ENCODE measurements at places on chromosomes 4 and X.

DNA sequence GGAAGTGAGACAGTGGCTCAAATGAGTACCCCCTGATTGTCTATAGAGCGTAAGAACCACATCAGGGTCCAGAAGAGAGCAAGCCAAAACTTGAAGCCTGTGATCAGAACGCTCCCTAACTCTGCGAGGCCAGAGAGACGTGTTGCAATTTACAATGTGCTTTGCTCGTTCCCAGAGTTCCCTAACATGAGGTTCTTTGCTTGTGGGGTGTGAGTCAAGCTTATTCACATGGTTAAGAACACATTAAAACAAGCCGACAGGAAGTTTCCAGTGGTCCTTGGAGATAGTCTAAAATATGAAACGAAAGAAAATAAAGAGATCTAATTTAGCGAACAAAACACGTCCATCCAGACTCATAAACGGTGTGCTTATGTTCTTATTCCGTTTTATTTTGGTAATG is 702.3 kb downstream of the TRIML1 start:
- no peak for DNase-seq

- DNase-seq, result no peak
Observed at GRCh38 chr4:143763587-143763986, 63.1 kb upstream of the FREM3 start.

- no peak for DNase-seq
Observed at GRCh38 chr4:182717788-182718583, 199.2 kb downstream of the DCTD start.

DNA sequence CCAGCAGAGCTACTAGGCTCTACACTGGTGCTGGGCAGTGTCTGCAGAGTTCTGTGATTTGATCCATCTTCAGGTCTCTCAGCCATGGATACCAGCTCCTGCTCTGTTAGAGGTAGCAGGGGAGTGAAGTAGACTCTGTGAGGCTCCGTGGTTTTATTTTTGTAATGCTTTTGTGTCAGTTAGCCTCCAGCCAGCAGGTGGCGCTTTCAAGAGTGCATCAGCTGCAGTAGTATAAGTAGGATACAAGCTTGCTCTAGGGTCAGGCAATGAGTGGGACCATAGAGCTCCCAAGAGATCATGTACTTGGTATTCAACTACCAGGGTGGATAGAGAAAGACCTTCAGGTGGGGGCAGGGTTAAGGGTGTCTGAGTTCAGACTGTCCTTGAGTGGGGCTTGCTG is 362.5 kb upstream of the TRAM1L1 start:
- DNase-seq, result no peak

DNA sequence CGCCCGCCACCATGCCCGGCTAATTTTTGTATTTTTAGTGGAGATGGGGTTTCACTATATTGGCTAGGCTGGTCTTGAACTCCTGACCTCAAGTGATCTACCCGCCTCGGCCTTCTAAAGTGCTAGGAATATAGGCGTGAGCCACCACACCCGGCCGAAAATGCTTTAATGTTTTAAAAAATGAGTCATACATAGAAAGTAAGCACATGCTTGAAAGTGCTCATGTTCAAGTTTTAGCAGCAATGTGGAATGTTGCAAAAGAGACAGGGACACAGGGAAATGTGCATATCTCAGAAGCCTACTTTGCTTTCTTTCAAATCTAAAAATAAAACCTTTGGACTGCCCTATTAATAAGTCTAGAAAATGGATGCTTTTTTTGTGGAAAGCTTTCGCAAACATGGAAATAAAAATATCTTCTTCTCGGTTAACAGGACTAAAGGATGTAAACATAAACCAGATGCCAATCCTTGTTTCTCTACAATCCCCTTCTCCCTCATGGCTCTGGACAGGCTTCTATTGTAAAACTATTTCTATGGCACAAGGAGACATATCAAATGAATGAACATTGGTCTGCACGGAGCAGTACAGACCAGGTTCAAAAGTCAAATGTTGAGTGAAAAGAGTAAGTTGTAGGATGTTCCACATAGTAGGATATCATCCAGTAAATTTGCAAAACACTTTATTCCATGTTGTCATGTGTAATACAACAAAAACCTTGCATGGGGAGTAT is 15.0 kb downstream of the MECP2 start:
- DNase-seq, result no peak

DNA sequence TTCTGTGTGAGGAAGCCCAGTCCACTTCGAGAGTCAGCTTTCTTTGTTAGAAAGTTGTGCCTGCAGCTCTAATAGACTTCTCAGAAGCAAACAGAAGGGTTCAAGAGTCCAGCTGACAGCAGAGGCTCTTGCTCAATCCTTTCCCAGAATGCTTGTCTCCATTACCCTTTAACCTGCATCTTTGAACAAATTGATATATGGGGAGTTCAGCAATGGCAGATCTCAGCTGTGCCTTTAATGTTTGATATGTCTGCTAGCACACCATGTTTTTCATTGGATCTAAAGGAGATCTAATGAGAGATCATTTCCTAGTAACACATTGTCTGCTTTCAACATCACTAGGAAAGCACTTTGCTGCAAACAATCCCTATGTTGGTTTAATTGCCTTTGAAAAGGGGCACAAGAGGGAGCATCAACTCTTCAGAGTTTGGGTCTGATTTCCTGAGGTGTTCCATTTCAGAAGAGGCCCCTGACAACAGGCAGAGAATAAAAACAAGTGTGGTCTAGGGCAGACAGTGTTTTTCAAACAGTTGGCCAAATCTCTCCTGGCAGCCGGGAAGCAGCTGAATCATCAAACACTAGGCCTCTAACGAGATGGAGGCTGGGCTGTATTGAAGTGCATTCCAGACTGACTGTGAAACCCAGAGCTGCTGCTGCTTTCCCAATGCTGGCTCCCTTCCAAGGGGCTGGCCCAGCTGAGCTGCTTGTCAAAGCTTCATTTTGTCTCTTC is 55.5 kb downstream of the LUZP4 start:
- peak; percentile 90 for DNase-seq

GRCh38 chrX:70360366-70360765 is 62.7 kb upstream of the GDPD2 start:
- no peak for DNase-seq

DNA sequence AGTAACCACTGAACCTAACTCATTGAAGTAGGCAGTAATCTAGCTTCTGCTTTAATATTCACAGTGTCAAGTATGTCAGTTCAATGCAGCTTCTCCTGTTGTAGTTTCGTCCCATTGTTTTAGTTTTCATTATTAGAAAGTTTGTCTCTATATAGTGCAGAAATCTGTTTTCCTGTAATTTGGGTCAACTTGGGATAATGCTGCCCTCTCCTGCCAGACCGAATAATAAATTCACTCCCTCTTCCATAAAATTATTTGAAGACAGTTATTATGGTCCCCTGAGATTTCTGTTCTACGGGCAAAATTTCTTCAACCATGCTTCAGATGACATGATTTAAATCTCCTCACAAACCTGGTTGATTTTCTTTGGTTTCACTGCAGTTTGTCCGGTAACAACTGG is 4.6 kb upstream of the LUZP4 start:
- DNase-seq, result no peak

DNA sequence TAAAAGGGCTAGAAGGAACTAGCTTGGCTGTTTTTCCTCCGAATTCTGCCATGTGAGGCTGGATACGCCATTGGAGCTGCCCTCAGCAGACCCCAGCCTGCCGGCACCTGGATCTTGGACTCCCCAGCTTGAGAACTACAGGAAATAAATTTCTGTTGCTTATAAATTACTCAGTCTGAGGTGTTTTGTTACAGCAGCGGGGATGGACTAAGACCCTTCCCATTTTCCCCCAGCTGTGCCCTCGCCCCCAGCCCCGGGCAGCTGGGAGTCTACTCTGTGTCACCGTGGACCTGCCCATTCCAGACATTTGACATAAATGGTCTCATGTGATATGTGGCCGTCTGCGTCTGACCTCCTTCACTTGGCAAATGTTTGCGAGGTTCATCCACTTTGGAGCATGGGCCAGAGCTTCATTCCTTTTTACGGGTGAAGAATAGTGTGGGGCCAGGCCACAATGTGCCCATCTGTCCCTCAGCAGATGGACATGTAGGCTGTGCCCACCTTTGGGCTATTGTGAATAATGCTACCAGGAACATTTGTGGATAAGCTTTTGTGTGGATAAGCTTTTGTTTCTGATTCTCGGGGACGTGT is 30.7 kb upstream of the SPON2 start:
- no peak for DNase-seq

- DNase-seq, result no peak
Observed at GRCh38 chr4:7902101-7902553, 37.5 kb downstream of the AFAP1 start.

DNA sequence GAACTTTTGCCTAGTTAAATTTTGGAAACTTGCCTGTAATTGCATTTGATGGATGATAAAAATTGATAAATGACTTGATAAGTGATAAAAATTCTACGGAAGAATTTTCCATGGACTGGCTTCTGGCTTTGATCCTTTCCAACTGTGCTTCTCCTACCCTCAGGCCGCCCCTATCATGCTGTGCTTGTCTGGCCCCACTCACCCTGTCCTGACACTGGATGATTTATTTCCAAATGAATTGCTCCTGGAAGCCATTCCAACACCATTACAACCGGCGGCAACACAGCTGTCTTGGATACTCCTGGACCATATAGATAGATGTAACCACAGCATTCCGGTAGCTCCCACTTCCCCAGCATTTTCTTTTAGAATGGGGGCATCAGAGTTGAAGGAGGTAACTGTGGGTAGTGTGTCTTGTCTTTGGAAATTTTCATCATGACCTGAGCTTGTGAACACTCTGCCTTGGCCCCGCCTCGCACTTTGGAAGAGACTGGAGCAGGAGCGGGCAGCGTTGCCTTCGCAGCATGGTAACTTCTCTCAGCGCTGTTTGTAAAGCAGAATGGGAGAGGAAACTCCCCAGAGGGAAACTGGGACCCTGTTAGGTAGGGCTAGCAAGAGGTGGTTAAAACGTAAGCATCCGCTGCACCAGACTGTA is 77.4 kb downstream of the TBL1X start:
- no peak for DNase-seq
